ENCODE measurements at places on chromosomes 16 and 17.

DNA sequence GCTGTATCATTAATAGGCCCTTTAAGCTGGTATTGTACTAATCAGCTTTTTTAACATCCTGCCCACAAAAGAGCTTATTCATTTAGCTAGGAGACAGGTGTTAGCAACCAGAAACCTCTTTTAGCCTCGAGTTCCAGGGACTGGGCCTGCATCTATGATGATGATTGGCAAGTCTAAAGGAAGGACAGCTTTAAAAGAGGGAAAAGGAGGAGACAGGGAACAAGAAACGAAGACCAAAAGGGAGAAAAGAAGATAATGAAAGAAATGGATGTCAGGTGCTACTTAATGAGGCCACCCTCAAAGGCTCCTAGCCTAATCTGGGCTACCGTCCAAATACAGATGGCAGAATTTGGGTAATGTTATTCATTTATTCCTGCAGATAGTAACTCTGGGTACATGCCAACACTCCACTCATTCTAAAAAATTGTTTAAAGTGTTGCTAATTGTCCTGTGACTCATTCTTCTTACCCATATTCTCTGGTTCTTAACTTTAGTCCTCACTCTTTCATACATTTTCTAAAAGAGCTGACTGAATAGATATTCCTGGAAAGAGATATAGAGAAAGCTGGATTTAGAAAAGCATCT lies 18.7 kb upstream of the RFFL start:
- peak; percentile 68 for DNase-seq

DNA sequence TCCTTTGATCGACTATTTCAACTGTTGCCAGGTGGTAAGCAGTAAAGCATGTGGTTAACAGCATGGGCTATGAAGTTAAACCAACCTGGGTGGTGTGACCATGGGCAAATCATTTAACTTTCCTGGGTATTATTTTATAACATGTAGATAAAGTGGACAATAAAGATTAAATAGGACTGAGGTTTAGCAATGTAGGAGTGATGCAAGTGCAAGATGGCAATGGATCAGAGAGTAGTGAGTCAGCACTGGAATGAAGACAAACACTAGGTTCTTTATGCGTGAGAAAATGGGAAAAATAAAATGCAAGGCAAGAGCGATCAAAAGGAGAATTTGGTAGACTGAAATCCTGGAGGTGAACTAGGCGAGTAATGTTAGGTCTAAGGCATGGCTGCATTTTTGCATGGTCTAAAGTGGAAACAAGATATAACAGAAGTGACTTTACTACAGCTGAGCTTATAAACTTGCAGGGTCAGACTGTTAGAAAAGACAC lies 222.4 kb upstream of the AXIN2 start:
- peak; percentile 45 for DNase-seq

DNA sequence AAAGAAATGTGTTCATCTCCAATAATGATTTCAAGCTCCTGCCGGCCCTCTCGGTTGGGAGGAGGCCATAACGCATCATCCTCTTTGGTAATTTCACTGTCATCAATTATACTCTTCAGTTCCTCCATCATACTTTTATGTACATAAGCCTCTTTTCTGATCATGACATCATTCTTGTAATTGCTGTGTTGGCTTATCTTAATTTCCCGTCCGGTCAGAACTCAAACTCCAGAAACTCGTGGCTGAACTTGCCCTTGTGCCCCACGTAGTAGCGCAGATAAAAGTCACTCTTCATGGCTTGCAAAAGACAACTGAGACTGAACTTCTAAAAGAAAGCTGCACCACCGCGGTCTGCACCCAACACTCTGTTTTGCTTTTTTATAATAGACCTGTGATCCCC lies 13.6 kb downstream of the TMEM220 start:
- no peak for DNase-seq

DNA sequence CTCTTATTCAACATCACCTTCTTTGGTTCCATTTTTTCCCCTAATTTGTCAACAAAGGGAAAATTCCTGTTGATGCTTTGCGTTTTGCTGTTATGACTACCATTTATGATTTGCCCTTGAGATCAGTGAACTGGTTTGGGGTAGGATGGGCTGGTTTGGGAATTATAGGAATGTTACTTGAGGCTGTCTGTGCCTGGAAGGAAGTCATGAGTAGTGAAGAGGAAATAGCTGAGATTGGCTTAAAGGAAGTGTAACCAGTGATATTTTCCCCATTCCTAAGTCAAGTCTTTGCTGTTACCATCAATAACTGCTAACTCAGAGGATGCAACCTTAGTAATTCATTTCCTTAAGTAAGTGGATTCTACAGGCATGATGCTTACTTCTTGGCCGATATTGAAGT lies 179.2 kb downstream of the MAP2K6 start:
- DNase-seq = no peak

GRCh38 chr17:8384801-8385378 lies 1.9 kb upstream of the RPL26 start:
- DNase-seq = peak; percentile 79

DNA sequence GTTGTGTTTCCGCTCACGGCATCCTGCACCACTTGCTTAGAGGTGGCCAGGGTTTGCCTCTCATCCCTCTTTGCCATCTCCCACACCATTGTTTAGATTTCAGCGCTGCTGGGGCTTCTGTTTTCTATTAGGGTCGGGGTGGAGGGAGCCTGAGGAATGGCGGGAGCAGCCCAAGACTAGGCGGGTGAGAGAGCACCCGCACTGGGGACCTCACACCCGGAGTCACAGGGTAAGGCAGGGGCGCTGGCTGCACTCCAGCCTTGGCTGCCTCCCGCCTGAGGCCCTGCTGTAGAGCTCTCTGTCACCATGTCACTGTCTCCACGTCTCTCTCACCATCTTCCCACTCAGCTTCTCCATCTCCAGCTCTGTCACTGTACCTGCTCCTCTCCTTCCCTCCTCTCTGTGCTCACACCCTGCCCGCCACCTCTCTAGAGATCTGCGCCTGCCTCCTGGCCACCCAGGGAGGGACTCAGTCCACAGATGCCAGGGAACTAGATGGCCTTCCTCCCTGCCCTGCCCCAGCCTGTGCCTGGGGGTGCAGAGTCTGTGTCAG lies 32.8 kb upstream of the ABCC3 start:
- no peak for DNase-seq

GRCh38 chr17:38713456-38714075 lies 8.5 kb downstream of the MLLT6 start:
- DNase-seq = no peak

DNA sequence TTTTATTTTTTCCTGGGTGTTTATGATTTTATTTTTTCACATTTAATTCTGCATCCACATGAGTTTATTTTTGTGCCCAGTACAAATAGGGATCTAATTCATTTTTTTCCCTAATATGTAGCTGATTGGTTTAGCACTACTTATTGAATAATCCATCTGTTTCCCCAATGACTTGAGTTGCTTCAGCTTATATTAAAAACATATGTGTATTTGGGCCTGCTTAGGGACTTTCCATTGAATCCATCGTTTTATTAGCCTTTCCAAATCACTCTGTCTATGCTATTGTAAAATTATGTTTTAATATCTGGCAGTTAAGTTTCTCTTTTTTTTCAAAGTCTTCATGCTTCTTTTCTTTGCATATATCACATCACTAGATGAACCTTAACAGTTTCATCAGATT lies 42.2 kb downstream of the WWP2 start:
- peak; percentile 18 for DNase-seq

GRCh38 chr16:51407921-51408320 lies 256.9 kb upstream of the SALL1 start:
- no peak for DNase-seq

DNA sequence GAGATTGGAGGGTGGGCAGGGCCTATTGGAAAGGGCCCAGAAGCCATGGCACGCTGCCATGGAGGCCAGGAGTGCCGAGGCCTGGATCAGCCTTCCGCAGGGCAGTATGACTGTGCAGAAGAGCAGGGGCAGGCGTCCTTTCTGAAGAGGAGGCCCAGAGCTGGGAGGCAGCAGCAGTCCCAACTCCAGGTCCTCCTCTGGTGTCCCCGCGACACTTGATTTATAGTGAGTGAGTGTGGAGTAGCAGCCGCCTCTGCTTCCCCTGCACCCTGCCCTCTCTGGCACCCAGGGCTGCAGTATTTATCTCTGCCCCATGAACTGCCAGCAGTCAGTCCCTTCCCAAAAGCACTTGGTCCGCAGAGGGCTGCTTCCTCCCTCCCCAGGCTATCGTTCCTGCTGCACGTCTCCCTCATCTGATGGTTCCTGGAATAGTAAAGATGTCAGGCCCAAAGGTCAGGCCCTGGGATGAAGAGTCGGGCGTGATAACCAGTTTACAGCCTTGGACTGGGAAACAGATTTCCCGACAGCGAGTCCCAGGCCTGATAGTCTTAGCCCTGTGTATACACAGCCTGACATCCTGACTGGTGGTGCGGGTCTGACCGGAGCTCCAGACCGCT lies 32.9 kb downstream of the PGS1 start:
- no peak for DNase-seq

- DNase-seq = no peak
Measured at GRCh38 chr16:65409510-65409909, 287.6 kb upstream of the CDH11 start.

- DNase-seq = no peak
Measured at GRCh38 chr17:14200354-14200753, 36.3 kb downstream of the CDRT15 start.

GRCh38 chr17:14296166-14296910 lies 4.5 kb upstream of the HS3ST3B1 start:
- DNase-seq = no peak

DNA sequence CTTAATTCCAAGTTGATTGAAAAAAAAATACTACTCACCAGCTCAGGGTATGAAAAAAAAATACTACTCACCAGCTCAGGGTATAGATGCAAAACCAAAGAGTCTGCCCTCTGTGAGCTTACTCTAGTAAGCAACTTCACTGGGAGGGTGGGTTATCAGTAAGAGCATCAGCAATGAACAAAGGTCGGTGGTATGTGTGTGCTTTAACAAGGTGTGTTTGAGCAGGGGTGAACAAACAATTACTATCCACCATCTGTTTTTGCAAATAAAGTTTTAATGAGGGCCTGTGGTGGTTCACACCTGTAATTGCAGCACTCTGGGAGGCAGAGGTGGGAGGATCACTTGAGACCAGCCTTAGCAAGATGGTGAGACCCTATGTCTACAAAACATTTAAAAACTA lies 20.0 kb downstream of the NUFIP2 start:
- DNase-seq = no peak

GRCh38 chr16:87835882-87836331 lies 33.4 kb downstream of the SLC7A5 start:
- DNase-seq = no peak

DNA sequence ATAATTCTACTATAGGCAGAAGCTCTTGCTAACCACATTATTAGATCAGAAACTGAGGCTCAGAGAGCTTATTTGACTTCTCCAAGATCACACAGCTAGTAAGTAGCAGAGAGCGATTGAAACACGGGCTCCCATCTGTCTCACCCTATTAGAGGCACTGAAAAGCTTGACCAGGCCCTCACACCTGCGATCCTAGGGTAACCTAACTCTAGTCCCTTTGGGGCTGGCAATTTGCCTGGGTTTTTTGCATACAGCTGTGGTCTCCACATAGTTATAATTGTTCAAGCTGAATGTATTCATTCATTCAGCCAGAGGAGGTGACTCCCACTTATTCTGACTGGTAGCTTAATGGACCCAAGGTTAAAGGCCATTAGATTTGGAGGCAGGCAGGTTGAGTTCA lies 121.2 kb downstream of the ANKFN1 start:
- no peak for DNase-seq

DNA sequence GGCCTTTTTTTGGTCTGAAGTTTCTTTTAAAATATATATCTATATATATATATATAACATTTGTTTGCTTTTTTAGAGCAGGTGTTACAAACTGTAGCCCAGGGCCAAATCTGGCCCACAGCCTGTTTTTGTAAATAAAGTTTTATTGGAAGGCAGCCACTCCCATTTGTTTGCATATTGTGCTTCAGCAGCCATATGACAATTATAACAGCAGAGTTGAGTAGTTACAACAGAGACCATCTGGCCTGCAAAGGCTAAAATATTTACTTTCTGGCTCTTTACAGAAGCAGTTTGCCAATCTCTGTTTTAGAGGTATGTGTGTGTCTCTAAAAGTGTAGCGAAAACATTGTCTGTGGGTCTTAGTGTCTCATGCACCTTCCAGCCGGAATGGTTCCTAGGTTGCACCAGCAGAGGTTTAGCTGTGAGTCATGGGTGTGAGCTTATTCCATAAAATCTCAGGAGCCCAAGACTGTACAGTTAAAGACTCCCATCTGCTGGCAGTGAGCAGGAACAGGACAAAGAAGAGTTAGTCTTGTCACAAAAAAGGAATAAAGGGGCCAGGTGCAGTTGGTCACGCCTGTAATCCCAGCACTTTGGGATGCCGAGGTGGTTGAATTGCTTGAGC lies 23.8 kb downstream of the LCMT1 start:
- DNase-seq = peak; percentile 32

DNA sequence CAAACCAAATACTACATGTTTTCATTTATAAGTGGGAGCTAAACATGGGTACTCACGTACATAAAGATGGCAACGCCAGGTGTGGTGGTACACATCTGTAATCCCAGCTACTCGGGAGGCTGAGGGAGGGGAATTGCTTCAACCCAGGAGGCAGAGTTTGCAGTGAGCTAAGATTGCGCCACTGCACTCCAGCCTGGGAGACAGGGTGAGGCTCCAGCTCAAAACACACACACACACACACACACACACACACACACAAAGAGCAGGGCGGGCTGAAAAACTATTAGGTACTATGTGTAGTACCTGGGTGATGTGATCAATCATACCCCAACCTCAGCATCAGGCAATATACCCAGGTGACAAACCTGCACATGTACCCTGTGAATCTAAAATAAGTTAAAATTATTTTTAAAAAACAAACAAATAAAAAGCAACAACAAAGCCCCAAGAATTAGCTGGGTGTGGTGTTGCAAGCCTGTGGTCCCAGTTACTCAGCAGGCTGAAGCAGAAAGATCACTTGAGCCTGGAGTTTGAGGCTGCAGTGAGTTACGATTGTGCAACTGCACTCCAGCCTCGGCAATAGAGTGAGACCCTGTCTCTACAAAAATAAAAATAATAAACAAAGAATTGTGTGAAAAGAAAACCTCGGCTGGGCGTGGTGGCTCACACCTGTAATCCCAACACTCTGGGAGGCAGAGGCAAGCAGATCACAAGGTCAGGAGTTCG lies 11.9 kb upstream of the FAAP100 start:
- DNase-seq = no peak

All from AG20443 (cell line).